Smooth muscle cell of the coronary artery (primary cell): ENCODE measurements at places on chromosomes 6 and 20. TPM values are rescaled to one million over a fixed set of nuclear protein-coding genes. Genes with fewer than 3 reads are reported as not detected.

Gene RIMS4
- total RNA-seq, result 0.53 and 0.59 TPM in 2 replicates

Gene TSBP1
- not detected in 2 replicates for total RNA-seq

Gene ALDH8A1
- 0.15 and 0.35 TPM in 2 replicates for total RNA-seq

Gene PRSS35
- 0.47 and 1.9 TPM in 2 replicates for total RNA-seq

Gene BPIFB1
- total RNA-seq, result not detected in 2 replicates

Gene SLC22A7
- total RNA-seq, result not detected in 2 replicates

Gene SEMG1
- total RNA-seq, result not detected in 2 replicates

Gene ADAM33
- total RNA-seq, result 0.30 and 48.6 TPM in 2 replicates

Gene HUS1B
- 0.68 and 1.1 TPM in 2 replicates for total RNA-seq

Gene UBE2V1
- 18.3 and 36.0 TPM in 2 replicates for total RNA-seq

Gene ERVFRD-1
- not detected in 2 replicates for total RNA-seq

Gene IL17A
- not detected in 2 replicates for total RNA-seq

Gene OR2B6
- total RNA-seq, result not detected in 2 replicates

Gene PRKN
- total RNA-seq, result 1.7 and 3.9 TPM in 2 replicates

Gene ABHD16B
- total RNA-seq, result not detected in 2 replicates

Gene VIP
- total RNA-seq, result 0.08 TPM in 1 of 2 replicates, not detected in the other

Gene PDE10A
- total RNA-seq, result 1.9 and 13.0 TPM in 2 replicates

Gene KDM1B
- total RNA-seq, result 12.6 and 18.8 TPM in 2 replicates

Gene WFDC12
- not detected in 2 replicates for total RNA-seq

Gene SRSF12
- 0.08 and 0.12 TPM in 2 replicates for total RNA-seq

Gene CCN6
- total RNA-seq, result not detected in 2 replicates

Gene SIRPB2
- not detected in 2 replicates for total RNA-seq

Gene ARFGAP1
- total RNA-seq, result 52.7 and 84.5 TPM in 2 replicates

Gene PCK1
- total RNA-seq, result not detected in 2 replicates

Gene COL19A1
- total RNA-seq, result 1.2 TPM in 1 of 2 replicates, not detected in the other

Gene ADTRP
- total RNA-seq, result 2.0 and 10.9 TPM in 2 replicates

Gene KCNQ2
- total RNA-seq, result not detected in 2 replicates

Gene PNPLA1
- 0.15 TPM in 1 of 2 replicates, not detected in the other for total RNA-seq

Gene SULF2
- 20.0 and 26.4 TPM in 2 replicates for total RNA-seq

Gene PNLDC1
- 0.23 TPM in 1 of 2 replicates, not detected in the other for total RNA-seq

Gene TAAR2
- total RNA-seq, result not detected in 2 replicates

Gene B3GAT2
- total RNA-seq, result not detected in 2 replicates

Gene WFDC10B
- not detected in 2 replicates for total RNA-seq

Gene PRR18
- total RNA-seq, result not detected in 2 replicates

Gene VTA1
- 23.6 and 30.9 TPM in 2 replicates for total RNA-seq

Gene EPHA7
- total RNA-seq, result under 0.01 and 0.75 TPM in 2 replicates

Gene BPIFB4
- total RNA-seq, result 0.23 TPM in 1 of 2 replicates, not detected in the other

Gene CYP39A1
- under 0.01 and 2.1 TPM in 2 replicates for total RNA-seq

Gene OR12D3
- not detected in 2 replicates for total RNA-seq

Gene GSTA3
- total RNA-seq, result not detected in 2 replicates

Gene DBNDD2
- 0.83 and 1.1 TPM in 2 replicates for total RNA-seq

Gene VPS52
- total RNA-seq, result 30.5 and 41.0 TPM in 2 replicates

Gene CRISP3
- not detected in 2 replicates for total RNA-seq

Gene HLA-DOA
- total RNA-seq, result under 0.01 TPM in 1 of 2 replicates, not detected in the other

Gene CST7
- total RNA-seq, result not detected in 2 replicates

Gene CD109
- total RNA-seq, result 5.2 and 18.0 TPM in 2 replicates

Gene ECT2L
- under 0.01 TPM in 1 of 2 replicates, not detected in the other for total RNA-seq

Gene CDSN
- total RNA-seq, result not detected in 2 replicates

Gene ESR1
- 0.83 and 4.6 TPM in 2 replicates for total RNA-seq

Gene FYN
- 59.5 and 162 TPM in 2 replicates for total RNA-seq

Gene TAAR1
- total RNA-seq, result not detected in 2 replicates

Gene FAM83C
- total RNA-seq, result not detected in 2 replicates

Gene ASIP
- total RNA-seq, result not detected in 2 replicates

Gene HLA-DRB1
- total RNA-seq, result 0.12 TPM in 1 of 2 replicates, not detected in the other

Gene SALL4
- total RNA-seq, result 0.12 and 0.15 TPM in 2 replicates

Gene TRIM40
- under 0.01 TPM in 1 of 2 replicates, not detected in the other for total RNA-seq

Gene SOX18
- 0.08 and 0.12 TPM in 2 replicates for total RNA-seq
